ENCODE measurements at places on chromosomes 1 and 21.

- DNase-seq: no peak
These were observed 49.2 kb downstream of the ASH1L start for GRCh38 chr1:155513300-155513916.

DNA sequence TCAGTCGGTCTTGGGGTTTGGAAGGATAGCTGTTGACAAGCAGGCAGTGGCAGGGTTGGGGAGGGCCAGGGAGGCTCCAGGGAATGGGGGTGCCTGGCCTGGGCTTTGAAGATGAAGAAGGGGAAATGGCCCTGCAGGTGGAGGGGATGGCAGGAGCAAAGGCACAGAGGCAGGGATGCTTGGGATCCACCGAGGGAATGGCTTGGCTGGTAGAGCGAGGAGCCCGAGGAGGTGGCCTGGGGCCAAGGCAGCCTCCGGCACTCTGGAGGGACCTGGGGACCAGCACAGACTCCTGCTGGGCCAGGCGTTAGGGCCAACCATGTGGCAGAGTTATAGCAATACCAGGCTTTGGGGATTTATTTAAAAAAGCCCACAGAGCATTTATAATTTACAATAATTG is 62.9 kb upstream of the EDN2 start:
- DNase-seq: no peak

DNA sequence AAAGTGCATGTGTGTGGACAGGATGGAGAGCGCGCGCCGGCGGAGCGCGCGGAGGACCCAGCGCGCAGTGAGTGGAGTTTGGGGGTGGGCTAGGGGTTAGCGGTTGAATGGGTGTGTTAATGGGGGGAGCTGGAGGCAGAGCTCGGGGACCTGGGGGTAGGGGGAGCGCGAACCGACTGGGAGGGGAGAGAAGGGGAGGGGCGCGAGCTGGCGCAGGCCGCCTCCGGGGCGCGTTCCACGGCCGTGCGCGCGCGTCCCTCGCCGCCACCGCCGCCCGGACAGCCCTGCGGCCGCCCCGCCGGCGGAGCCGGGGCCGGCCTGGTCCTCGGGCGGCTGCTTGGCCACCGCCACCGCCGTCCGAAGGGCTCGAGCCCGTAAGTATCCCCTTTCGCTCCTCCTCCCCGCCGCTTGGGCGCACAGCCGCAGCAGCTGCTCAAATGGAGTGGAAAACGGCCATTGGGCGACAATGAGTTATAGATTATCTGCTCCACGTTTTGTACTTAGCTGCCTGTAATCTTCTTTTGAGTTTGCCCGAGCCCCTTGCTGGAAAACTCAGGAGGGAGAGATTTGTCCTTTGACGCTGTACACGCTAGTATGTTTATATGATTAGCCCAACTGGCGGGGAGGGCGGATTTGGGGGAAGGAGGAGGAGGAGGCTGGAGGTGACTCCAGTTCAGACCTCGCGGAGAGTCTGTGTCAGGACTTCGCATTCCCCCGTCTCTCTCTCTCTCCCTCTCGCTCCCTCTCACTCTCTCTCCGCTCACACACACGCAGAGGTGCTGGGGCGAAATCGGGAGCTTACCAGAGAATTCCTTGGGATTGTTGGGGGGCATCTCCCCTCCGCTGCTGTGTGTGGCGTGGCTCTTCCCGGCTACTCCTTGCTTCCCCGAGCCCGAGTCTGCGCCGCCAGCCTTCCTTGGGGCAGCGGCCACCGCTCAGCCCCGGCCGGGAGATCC is at the start of gene ADGRL2:
TSS of gene ADGRL2 (plus strand) at position 240 of the 956 bp plus-strand sequence. CDS start 36,051 bp downstream, outside the sequence.
- peak; percentile 81 for DNase-seq

- DNase-seq: no peak
These were observed 64.9 kb downstream of the KIFAP3 start for GRCh38 chr1:170009551-170009950.

- no peak for DNase-seq
These were observed 40.4 kb downstream of the UBASH3A start for GRCh38 chr21:42443876-42444744.

DNA sequence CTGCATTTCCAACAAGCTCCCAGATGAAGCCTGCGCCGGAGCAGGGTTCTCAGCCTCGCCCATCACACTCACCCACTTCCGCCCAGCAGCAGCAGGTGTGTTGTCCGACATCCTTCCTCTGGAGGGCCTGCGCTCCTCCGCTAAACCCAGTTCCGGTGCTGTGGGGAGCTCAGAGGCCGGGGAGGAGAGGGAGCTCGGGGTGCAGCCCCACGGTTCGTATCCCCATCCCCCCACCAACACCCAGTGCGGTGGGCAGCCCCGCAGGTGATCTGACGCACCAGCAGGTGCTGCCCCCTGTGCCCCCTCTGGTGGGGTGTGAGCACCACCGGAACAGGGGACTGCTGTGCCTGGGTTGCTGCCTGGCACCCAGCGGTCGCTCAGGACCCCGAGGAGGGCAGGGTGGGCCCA is 3.4 kb upstream of the PEX10 start:
- DNase-seq: no peak

DNA sequence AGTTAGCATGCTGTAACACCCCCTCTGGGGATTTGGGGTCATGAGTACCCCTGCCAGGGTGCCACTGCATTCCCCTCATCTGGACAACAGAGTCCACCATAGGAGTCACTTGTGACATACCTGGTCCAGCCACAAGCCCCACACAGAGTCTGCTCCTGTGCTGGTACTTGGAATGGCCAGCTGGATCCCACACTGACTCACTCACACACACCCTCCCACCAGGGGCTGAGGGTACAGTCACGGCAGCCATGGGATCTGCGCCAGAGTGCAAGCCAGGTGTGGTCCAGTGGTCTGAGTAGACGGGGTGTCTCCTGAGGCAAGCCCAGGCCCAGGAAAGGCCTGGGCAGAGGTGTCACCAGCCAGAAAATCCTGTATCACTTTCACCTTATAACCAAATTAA is 67.7 kb downstream of the MRPL39 start:
- no peak for DNase-seq

- DNase-seq: peak; percentile 70
These were observed 376.9 kb downstream of the HHIPL2 start for GRCh38 chr1:222171005-222171404.

DNA sequence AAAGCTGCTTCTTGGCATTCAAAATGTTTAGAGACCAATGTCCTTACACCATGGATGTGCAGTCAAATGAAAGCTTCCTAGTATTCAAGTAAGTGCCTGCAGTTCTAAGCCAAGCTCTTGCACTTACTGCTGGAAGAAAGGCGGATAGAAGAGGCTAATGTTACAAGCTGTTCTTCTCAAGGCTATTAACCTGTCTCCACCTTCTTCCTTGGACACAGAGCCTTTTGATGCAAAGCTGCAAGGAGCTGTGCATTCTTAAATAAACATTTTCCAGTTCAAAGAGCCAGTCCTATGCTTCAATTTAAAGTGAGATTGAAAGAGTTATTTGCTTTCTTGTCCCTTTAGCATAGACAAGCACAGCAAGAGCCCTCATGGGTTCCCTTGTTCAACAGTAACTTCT is 167.9 kb upstream of the RUNX1 start:
- no peak for DNase-seq

- no peak for DNase-seq
These were observed 119.2 kb downstream of the EDEM3 start for GRCh38 chr1:184635347-184635979.

DNA sequence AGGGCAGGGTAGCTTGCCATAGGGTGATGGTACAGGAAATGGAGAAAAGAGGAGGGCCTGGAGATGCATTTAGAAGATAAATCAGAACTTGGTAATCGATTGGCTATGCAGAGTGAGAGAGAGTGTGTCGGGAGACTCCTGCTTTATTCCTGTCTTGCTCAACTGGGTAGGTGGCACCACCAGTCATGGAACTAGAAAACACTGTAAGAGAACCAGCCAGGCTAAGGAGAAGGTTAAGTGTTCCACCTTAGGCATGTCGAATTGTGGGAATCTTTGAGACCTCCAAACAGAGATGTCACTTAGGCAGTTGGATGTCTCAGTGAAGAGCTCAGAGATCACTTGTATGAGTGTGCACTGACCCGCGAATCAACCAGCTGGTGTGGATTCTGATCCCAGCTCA is 28.7 kb upstream of the RD3 start:
- DNase-seq: no peak

GRCh38 chr1:4636644-4637380 is 17.6 kb upstream of the AJAP1 start:
- no peak for DNase-seq

DNA sequence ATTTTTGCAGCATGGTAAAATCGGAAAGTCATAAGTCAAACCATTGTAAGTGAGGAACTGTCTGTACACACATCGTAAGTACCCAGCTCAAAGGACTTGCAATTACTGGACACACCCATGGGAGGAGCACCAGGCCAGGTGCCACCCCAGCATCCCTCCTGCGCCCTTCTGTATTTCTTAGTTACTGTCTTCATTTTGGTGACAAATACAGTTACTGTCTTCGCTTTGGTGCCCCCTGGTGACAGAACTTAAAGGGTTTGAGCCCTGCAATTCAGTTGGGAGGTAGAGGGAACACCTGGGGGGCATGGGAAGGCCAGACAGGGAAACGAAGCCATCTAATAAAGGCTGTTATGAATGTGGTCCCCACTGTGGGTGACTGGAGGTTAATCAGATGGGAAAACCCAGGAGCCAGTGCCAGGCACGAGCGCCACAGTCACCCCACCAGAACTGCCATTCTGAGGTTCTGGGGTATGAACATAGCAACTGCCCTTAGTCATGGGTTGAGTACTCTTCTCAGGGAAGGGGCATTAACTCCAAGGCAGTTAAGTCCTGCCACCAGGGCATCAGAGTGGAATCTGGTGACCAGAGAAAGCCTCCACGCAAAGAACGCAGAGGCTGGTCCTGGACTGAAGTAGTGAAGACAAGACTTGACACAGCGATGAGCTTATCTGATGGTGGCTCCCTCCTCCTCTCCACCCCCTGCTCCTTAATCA is 612.9 kb downstream of the PTPRU start:
- DNase-seq: peak; percentile 31

GRCh38 chr1:43651902-43652301 is 2.0 kb downstream of the KDM4A start:
- no peak for DNase-seq

DNA sequence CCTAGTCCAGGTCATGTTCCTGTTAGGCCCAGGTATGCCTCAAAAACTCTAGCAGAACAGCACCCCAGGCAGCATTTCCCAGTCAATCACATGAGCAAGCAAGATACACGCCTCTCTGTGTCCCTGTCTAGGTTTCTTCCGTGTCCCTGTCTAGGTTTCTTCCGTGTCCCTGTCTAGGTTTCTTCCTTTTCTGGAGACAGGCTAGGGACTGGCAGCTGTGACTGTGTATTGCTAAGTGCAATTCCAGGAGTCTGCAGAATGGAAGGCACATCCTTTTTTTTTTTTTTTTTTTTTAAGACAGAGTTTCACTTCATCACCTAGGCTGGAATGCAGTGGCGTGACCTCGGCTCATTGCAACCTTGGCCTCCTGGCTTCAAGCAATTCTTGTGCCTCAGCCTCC is 77.6 kb downstream of the SETD4 start:
- DNase-seq: no peak

DNA sequence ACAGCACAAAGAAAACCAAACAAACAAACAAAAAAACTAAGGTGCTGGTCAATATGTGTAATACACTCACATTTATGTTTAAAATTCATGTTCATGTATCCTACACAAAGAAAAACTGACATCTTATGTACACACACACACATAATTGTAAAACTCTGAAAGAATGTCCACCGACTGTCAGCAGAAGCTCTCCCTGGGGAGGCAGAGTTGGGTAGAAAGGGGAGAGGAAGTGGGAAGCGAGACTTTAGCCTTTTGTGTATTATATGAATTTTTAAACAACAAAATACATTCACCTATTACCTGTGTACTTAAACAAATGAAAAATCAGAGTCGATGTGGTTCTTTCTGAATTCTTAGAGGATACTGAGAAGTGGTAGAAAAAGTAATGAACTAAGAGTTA is 88.3 kb downstream of the ABCA4 start:
- no peak for DNase-seq

DNA sequence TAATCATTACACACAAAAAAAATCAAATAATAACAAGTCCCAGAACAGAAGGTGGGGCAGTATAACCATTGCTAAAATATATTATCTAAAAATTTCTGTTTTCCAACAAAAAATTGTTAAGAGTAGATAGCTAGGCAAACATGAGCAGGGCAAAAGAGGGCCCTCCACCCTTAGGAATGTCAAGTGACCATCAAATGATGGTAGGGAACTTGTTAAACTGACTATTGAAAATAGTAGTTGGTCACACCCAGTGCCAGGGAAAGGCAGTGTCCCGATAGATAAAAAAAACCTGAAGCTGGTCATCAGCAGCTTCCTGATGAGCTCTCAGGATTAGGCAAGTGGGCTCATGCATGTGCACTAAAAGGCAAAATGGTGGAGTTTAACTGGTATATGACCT is 18.4 kb upstream of the COP1 start:
- no peak for DNase-seq

DNA sequence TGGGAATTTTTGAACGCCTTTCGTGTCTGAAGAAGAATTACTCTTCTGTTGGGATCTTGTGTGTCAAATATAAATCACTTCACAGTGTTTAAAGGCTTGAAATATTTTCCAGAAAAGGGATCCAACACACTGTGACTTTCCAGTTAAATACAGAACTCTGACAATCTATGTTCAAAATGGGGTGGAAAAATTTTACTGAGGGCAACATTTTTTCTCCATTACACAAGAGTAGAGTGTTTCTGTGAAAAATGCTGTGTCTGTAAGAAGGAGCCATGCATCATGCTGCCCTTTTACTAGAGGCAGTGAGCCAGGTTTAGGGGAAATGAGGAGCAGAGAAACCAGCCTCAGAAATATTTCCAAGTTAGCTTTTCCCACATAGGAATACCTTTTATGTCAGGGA is 86.5 kb downstream of the VPS13D start:
- no peak for DNase-seq

- DNase-seq: no peak
These were observed 109.2 kb downstream of the FAM78B start for GRCh38 chr1:166057650-166058049.

- no peak for DNase-seq
These were observed 1.2 kb downstream of the S100A3 start for GRCh38 chr1:153547560-153548551.

GRCh38 chr1:213276236-213276635 is 225.2 kb downstream of the RPS6KC1 start:
- DNase-seq: no peak

- DNase-seq: no peak
These were observed 1.2 kb upstream of the EXTL1 start for GRCh38 chr1:26020330-26020768.

DNA sequence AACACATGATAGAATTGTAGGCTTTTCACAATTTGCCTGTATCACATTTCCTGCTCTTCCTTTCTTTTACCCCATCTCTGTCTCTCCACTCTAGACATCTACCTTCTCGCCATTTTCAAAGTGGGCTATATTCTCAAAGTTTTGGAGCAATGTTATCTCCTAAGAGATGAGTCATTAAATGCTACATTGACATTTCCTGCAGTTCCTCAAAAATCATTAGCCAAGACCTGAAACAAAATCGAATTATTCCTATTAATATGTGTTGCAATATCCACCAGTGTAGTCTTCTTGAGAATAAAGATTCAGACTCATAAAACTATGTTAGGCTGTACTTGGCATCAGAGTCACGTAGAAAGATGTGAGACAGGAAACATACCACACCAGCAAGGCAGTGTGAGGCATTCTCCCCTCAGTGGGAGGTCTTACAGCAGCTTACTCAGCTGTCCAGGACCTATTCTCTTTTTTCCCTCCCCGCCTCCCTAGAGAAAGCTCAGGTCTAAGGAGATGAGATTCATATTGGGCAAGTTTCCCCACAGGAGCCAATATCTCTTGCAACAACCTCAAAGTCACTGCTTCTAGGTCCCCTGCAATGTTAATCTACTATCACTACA is 38.8 kb downstream of the FRRS1 start:
- DNase-seq: peak; percentile 80

Data from RCC 7860 (cell line).